ENCODE measurements at places on chromosomes 3 and 15.

DNA sequence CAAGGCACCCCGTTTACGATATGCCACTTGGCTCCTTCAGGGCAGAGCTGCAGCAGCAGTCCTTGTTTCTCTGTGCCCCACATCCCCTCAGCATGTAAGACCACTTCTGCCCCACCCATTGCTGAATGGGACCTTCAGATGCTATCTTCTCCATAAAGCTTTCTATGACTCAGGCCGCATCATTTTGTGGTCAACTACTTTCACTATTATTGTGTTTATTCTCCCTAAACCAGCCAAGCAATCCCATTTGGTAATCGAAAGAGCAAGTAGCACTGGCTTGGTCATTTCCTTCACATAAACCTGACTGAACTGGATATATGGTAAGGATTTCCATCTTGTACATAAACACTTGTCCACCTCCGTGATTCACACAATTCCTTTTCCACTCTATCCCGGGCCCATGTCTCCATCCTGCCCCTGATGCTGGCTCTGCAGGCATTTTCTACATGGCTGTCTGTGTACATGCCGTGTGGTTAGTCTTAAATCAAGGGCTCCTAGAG, 25.7 kb downstream of the LIPC start:
- DNase-seq: no peak

- no peak for DNase-seq
These were observed 655.2 kb downstream of the RBMS3 start for GRCh38 chr3:29936054-29936453.

- no peak for DNase-seq
These were observed 82.0 kb upstream of the SOX2 start for GRCh38 chr3:181629711-181630110.

- DNase-seq: no peak
These were observed 50.2 kb upstream of the PRR20G start for GRCh38 chr3:127337911-127338531.

- DNase-seq: peak; percentile 69
These were observed 654 bp downstream of the RUBCN start for GRCh38 chr3:197736010-197736490.

DNA sequence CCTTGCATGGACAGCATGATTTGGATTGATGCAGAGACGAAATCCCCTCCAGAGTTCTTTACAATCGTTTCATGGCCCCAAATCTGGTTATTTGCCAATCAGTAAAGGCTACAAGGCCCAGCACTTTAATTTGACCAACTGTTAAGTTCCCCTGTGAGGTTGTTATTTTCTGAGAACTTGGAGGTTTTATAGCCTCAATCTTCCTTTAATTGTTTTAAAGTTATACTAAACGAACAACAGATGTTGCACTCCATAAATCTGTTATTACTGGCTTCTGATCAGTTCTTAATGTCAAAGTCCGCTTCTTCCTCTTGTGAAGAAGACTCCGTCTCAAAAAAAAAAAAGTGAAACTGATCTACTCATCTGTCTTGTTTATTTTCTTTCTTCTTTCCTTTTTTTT, 30.8 kb downstream of the LARP6 start:
- no peak for DNase-seq

DNA sequence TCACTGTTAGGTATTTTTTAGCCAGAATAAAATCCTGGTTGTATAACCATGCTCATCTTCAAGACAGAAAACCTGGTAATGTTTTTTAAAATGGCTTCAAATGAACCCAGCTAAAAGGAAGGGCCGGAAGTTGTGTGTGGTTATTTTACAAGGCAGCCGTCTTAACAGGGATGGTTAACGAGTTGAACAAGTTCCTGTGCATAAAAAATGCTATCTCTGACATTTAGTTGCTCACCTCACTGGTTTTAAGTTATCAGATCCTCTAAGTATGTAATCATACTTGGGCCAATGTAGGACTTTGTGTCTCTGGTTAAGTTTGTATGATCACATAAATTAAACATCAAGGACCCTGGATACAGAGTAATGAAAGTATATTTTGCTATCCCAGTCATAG, 2.1 kb downstream of the ATP11B start:
- DNase-seq: no peak

DNA sequence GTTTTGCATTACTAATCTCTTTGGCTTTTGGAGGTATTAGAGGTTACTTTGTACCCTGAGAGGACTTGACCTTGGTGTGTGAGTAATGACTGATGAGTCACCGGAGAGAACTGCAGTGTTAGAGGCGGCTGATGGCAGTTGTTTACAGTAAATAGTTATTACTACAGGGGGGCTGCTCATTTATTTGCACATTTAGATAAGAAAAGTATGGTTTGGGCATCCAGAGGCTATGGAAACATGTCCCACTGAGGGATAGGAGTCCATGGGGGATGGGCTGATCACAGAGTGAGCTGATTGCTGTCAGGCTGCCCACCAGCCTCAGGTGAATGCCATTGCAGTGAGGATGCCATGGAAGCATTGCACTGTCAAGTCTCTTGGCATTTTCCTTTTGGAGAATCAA, 17.3 kb upstream of the STAC start:
- no peak for DNase-seq

Data from testis (tissue), 5 donors.